ENCODE measurements at places on chromosomes 6 and 20. TPM values are rescaled to one million over a fixed set of nuclear protein-coding genes. Genes with fewer than 3 reads are reported as not detected.

SNHG17 gene
- total RNA-seq = 74.8 TPM

CYP24A1 gene
- total RNA-seq = not detected

COQ3 gene
- 10.6 TPM for total RNA-seq

GGTLC1 gene
- not detected for total RNA-seq

SAPCD1 gene
- 3.2 TPM for total RNA-seq

GMPR gene
- total RNA-seq = 0.70 TPM

PAK5 gene
- total RNA-seq = 0.20 TPM

NCR2 gene
- total RNA-seq = not detected

GRCh38 chr6:125046107-125046925 is 84.1 kb downstream of the RNF217 start:
- H3K27me3 ChIP-seq = no peaks in the 10 kb centered on the region
- DNase-seq = no peak
- no peaks in the 10 kb centered on the region for H3K36me3 ChIP-seq

DNA sequence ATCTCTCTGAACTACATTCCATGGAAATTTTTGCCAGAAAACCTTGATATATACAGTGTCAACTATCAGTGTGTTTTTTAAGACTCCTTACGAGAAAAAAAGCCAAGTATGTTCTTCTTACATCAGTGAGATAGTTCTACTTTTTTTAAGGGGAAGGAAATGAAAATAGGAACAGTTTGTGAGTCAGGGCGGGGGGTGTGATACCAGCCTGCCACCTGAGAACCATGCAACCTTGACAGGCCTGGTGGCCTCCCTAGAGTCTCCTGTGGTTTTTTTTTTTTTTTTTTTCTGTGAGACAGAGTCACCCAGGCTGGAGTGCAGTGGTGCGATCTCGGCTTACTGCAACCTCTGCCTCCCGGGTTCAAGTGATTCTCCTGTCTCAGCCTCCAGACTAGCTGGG is 96.3 kb upstream of the GCM1 start:
- no peaks in the 10 kb centered on the region for H3K27me3 ChIP-seq
- no peak overlapping the region for H3K4me3 ChIP-seq
- no peaks in the 10 kb centered on the region for H3K4me1 ChIP-seq
- no peak overlapping the region for H3K27ac ChIP-seq

GRCh38 chr6:126056355-126057004 is 70.1 kb downstream of the TRMT11 start:
- no peaks in the 10 kb centered on the region for H3K27me3 ChIP-seq
- H3K4me3 ChIP-seq = no peak overlapping the region
- no peaks in the 10 kb centered on the region for H3K4me1 ChIP-seq
- no peak overlapping the region for H3K27ac ChIP-seq

GRCh38 chr6:118815495-118815894 is 78.5 kb upstream of the ASF1A start:
- H3K4me1 ChIP-seq = no peaks in the 10 kb centered on the region
- DNase-seq = no peak
- no peaks in the 10 kb centered on the region for H3K27me3 ChIP-seq
- no peak overlapping the region for H3K4me3 ChIP-seq
- H3K27ac ChIP-seq = no peak overlapping the region

DNA sequence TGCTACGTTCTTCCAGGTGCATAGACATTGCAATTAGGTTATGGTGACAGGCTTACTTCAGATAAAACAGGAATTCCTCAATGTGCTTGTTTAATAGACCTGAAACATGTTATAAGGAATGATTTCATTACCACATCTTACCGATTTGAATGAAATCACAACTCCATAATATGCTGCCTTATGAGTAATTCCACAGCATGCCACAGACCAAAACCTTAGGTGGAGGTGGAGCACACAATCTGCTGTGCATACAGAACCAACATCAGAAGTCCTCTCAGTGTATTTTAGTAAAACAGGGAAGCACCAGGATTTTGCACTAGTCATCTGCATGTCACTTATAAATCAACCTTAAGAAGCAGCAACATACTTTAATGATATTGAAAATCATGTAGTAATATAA is 148.9 kb upstream of the TSHZ2 start:
- H3K36me3 ChIP-seq = no peaks in the 10 kb centered on the region
- no peaks in the 10 kb centered on the region for H3K27me3 ChIP-seq
- no peak for DNase-seq
- H3K27ac ChIP-seq = no peak overlapping the region
- no peaks in the 10 kb centered on the region for H3K4me1 ChIP-seq

DNA sequence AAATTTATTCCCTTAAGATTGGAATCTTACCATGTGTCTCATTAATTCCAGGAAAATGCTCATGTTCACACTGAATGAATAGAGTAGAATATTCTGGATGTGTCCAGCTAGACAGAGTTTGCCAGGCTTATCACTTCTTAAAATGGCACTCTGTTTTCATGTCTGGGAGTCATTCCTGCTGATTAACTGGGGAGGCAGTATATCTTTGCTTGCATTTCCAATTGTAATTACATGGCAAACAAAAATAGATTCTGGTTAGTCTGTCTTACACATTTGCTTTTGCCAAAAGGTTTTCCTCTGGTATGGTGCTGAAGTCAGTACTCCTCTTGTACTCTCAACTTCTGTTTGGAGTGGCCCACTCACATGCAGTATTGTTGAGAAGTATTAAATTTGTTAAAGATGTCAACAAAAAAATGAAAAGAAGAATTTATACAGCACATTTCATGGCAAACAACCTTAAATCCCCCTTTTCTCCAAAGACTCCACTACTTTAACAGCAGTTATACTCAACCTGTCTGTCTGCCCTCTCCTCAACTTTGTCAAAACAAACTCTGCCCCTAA is 70.2 kb downstream of the TENT5A start:
- H3K4me3 ChIP-seq = no peak overlapping the region
- no peaks in the 10 kb centered on the region for H3K4me1 ChIP-seq
- no peaks in the 10 kb centered on the region for H3K27me3 ChIP-seq
- DNase-seq = no peak
- no peaks in the 10 kb centered on the region for H3K36me3 ChIP-seq

- DNase-seq = no peak
- no peaks in the 10 kb centered on the region for H3K27me3 ChIP-seq
- H3K4me3 ChIP-seq = peak overlapping the region; percentile 99
These were observed 4.2 kb downstream of the AKIRIN2 start for GRCh38 chr6:87697581-87698546.

DNA sequence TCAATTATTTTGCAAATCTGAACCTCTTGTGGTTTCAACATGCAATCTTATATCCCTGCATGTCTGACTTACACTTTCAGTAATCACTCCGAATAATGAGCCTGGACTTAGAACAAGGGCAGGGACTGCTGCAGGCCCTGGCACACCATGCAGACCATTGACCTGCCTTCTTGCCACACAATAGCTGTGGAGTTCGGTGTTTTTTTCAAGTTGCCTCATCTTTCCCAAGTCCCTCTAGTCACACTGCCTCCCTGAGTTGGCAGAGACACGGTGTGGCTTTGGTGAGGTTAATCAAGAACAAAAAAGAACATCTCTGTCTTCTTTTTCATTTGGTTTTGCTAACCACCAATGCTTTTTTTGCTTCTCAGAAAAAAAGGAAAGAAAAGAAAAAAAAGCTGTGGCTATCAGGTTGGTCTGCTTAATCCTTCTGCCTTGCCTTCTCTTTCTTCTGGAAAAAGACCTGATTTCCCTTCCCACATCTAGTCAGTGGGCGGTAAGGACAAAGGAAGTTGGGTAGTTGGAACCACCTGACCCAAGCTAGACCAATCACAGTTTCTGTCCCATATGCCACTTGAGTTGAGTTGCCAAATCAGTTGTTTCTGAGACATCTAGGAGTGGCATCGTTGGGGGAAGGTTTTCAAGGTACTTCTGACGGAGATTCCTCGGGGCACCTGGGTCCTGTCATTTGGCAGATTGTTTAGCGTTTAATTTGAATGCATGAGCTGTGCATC is 55.9 kb upstream of the TASP1 start:
- H3K4me3 ChIP-seq = no peak overlapping the region
- DNase-seq = no peak
- H3K27me3 ChIP-seq = no peaks in the 10 kb centered on the region
- no peaks in the 10 kb centered on the region for H3K36me3 ChIP-seq
- no peak overlapping the region for H3K27ac ChIP-seq

DNA sequence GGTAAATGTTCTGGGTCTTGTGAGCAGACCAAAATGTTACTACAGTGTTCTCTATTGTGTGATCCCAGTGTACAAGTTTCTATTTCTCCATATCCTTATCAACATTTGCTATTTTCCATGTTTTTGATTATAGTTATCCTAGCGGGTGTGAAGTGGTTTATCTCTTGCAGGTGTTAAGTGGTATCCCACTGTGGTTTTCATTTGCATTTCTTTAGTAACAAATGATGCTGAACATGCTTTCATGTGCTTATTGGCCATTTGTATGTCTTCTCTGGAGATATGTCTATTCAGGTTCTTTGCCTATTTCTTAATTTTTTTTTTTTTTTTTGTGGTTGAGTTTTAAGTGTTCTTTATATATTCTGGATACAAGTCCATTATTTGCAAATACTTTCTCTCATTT is 35.5 kb downstream of the NSFL1C start:
- peaks cover 7% of the 10 kb centered on the region for H3K4me1 ChIP-seq
- H3K4me3 ChIP-seq = 0 out of 3 replicates have a peak overlapping the region, but pooled peaks have one; percentile 0
- H3K36me3 ChIP-seq = peaks cover 27% of the 10 kb centered on the region
- DNase-seq = no peak

DNA sequence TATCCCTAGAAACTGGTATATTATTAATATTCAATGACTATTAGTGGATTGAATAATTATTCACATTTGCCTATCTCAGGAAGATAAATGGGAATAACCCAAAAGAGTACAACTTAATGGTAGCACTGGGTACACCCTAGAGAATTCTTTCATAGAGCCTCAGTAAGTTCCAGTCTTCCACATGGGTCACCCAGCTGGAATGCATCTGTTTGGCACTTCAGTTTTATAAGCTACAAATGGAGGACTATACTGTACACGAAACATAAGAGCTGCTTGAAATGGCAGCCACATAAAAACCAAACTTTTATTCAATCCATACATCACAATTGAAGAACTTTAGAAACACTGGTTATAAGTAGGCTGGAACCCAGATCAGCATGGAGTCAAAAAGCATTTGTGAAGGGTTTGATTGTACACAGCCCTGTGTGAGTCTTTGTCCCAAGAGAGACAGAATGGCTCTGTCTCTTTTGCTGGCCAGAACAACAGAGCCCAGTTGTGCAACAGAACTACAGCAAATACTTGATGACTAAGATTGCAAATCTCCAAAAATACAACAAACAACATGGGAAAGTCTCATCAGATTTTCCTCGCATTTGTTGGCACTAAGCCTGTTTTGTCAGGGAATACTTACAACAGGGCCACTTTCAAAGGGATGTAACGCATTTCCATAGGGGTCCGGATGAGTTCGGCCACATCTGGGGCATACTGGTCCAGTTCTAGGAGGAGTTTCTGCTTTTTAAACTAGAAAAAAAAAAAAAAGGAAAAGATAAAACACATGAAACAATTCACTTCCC is 39.5 kb downstream of the PIGU start:
- peaks cover 3% of the 10 kb centered on the region for H3K36me3 ChIP-seq
- H3K4me1 ChIP-seq = no peaks in the 10 kb centered on the region
- H3K4me3 ChIP-seq = no peak overlapping the region
- H3K27me3 ChIP-seq = no peaks in the 10 kb centered on the region
- DNase-seq = no peak

DNA sequence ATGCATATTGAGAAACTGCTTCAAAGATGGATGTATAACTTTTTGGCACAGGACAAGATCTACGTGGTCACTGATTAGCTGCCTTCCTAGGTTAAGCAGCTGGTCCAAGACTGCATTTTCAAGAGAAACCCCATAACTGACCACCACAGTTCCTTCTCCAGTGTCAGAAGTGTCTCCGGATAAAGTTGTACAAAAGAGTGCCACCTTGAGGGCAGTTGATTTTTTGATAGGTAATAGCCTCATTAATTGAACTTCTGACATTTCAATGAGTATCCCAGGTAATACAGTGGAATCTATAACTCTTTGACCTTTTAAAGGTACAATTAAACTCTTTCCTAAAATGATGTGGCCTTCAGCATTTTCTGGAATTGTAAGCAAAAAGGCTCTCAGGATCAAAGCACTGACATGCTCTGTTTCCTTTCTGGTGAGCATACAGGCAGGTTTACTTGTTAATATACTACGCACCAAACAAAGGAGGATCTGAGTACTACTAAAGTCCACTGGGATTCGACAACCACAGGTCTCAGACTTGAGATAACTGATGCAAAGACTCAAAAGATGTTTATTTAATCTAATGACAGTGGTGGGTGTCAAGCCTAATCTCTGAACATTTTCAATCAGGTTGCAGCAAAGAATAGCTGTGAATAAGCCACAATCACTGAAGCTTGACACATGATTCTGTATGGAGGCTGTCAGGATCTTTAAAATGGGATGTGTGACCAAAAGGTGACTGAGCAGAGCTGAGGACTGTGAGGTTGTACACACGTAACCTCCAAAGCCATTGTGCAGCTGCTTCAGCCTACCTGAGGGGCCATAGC is 21.2 kb downstream of the MKKS start:
- peaks cover 21% of the 10 kb centered on the region for H3K36me3 ChIP-seq
- no peak overlapping the region for H3K27ac ChIP-seq
- no peaks in the 10 kb centered on the region for H3K27me3 ChIP-seq
- no peak overlapping the region for H3K4me3 ChIP-seq
- no peaks in the 10 kb centered on the region for H3K4me1 ChIP-seq

GRCh38 chr6:117327149-117328004 is 62.0 kb downstream of the VGLL2 start:
- no peak for DNase-seq
- H3K27ac ChIP-seq = no peak overlapping the region
- H3K27me3 ChIP-seq = no peaks in the 10 kb centered on the region
- no peak overlapping the region for H3K4me3 ChIP-seq

GRCh38 chr6:154510144-154510905 is at the start of gene CNKSR3:
Gene CNKSR3, minus strand, starts transcription at chr6:154510685. Its CDS starts 571 bp downstream, at chr6:154510114.
- H3K27me3 ChIP-seq = peaks cover 16% of the 10 kb centered on the region
- H3K4me1 ChIP-seq = peaks cover 7% of the 10 kb centered on the region
- H3K4me3 ChIP-seq = peak within 1 kb of the TSS; percentile 88
- DNase-seq = peak; percentile 97
- H3K36me3 ChIP-seq = no peaks in the 10 kb centered on the region

DNA sequence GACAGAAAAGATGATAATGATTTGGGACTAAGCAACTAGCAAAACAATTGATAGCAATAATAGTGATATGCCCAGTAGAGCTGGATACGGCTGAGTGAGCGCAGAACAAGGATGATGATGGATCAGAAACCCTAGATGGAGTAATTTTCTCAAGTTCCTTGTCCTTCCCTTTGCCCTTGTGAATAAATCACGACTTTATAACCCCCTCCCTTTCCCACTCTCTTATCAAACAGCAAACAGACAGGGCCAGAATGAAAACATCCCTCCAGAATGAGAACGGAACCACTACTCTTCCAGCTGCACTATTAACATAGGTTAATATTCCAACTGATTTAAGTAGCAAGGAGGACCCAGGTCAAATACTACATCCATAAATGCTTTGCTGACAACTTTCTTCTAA is 1.3 kb upstream of the MTFR2 start:
- DNase-seq = no peak
- H3K36me3 ChIP-seq = peaks cover 4% of the 10 kb centered on the region
- H3K27me3 ChIP-seq = no peaks in the 10 kb centered on the region
- H3K4me1 ChIP-seq = no peaks in the 10 kb centered on the region

DNA sequence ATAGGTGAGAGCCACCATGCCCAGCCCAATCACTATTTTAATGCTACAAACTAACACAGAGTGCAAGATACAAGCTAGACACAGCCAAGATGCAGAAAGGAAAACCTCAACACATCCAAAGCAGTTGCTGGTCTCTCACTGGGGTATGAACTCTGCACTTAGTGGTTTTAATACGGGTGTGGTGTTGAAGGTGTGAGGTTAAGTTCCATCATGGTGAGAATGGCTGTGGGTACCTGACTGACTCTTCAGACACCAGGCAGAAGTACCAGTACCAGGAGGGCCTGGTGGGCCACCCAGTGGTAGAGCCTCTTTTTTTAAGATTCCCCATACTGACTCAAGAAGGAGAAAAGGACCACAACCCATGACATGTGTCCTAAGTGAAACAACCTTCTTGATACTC is 13.0 kb downstream of the GNAS-AS1 start:
- no peak for DNase-seq
- no peaks in the 10 kb centered on the region for H3K4me1 ChIP-seq
- peaks cover 73% of the 10 kb centered on the region for H3K36me3 ChIP-seq

All from H9 (cell line).